ENCODE measurements at places on chromosomes 11 and 22.

DNA sequence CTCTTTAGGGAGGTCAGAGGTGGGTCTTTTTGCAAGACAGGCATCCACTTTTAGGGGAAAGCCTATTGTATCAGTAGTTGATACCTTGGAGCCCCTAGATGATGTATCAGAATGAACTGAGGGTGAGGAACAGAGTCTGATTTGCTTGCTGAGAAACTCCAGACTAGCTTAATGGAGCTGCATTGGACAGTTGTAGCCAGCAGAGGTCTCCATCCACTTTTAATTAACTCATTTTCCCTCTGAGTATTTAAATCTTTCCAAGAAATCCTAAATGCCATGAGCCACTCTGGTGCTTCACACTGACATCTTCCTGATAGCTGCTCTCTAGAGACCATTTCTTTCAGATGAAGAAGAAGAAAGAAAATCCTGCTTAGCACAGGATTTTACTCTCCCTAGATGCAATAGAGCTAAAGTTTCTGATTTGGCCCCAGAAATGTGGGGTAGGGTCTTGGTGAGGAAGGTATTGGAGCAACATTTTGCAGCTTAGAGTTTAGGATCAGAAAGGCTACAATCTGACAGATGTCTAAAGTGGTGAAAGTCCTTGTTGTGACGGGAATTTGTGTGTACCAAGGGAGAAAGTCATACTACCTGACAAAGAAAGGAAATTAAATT, 38.0 kb downstream of the EXT2 start:
- peak; percentile 18 for DNase-seq

DNA sequence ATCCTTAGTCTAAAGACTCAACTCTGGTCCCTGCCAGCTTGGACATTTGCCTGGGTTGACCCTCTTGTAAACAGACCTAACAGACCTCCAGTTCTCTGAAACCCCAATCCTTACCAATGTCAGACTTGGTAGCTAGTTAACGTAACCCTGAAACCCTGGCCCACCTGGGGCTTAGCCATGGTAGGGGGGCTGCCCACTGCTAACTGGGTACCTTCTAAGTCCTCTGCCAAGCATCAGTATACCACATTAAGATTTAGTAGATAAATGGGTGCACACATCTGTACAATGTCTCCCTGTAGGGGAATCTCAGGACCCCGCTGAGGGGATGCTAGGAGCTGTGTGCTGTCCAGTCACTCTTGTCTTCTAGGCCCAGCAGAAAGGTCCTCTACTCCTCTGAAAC, 29.9 kb upstream of the TH start:
- no peak for DNase-seq

DNA sequence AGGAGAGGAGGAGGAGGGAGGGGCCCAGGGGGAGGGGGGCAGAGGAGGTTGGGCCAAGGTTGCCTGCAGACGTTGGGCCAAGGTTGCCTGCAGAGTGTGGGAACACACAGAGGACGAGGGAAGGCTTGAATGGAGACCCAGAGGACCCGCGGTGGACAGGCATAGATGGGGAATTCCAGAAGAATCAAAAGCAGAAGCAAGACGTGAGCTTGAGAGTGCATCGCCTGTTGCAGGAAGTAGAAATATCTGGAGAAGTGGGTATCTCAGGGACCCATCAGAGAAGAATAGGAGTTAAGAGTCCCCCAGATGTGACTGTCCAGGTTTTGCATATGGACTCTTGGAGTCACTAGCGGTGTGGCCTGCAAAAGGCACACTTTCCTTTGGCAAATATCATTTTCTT, 670.2 kb downstream of the TBC1D22A start:
- no peak for DNase-seq

DNA sequence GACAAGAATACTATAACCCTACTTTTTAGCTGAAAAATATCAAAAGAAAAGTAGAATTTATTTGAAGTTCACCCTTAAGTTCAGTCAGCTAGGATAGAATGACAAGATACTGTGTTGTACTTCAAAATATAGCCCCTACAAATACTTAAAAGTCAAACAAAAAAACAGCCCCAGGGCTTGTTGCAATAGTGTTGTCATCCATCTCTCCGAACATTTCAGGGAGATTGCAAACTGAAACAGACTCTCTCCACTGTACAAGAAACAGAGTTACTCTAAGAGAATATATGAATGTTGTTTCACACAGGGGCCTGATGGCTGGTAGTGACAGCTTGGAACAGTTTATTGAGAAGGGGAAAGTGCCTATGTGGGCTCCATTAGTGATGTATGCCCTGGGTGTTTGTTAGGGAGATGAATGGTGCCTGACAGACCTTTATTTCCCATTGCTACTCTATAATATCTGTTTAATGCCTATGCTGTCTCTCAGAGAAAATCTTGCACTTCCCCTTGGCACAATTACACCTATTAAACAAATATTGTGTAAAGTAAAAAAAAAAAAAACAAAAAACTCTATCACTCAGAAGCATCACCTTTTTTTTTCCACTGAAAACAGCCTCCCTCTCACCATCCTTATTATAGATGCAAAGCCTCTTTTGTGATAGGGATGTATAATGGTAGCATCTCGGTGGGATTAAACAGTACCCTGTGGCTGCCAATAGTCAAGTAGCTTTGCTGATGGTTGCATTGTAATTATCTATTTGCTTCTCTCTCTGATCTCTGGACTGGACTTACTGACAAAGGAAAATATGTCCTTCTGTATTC, 506.3 kb upstream of the LUZP2 start:
- DNase-seq: no peak

GRCh38 chr11:12441231-12441861, 64.0 kb downstream of the PARVA start:
- no peak for DNase-seq

DNA sequence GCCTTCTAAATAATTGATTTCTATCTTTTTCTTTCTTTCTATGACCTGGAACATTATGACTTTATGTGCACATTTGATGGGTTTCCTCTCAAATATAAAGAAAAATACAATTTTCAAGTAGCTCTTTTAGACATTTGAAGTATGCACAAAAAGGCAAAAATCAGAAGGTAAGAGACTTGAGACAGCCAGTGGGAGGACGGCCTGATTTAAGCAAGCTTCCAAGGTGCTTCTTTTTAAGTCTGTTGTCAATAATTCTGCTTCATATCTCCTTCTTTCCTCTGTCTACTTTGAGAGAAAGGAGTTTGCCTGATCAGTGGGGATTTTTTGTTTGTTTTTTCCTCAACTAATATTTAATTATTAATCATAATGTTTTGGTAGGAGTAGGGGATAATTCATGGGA, 188.2 kb upstream of the ARHGAP20 start:
- DNase-seq: no peak

- DNase-seq: no peak
These were observed 29.9 kb downstream of the GAL start for GRCh38 chr11:68714060-68714856.

- no peak for DNase-seq
These were observed 321.5 kb downstream of the LARGE1 start for GRCh38 chr22:33598821-33599220.

- DNase-seq: no peak
These were observed 239.3 kb upstream of the POU2AF2 start for GRCh38 chr11:111006227-111006626.

DNA sequence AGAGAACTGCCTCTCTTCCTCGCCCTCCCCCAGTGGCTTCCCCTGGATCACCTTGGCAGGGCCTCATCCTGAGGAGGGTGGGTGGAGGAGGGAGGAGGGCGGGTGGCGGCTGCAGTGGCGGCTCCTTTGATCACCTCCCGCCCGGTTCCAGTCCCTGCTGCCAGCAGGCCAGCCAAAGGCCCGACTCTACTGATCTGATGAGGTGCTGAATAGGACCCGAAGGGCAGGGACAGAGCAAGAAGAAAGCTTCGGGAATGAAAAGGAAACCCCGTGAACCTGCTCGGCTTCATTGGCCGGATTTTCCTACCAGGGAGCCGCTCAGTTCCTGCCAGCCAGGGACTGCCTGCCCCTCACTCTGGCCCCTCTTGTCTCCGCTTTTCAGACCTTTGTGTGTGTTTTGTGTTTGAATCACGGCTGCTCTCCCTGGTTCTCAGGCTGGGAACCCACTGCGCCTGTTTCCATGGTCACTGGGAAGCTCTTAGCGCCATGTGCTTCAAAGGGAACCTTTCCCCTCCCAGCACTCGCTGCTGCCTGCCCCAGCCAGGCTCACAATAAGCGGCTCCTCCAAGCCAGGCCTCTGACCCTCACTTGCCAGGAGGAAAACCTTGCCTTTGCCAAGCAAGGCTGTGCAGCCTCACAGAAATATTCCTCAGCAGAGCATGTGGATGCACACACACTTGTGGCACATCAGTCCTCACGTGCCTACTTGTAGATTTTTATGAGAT, 56.8 kb downstream of the C22orf31 start:
- DNase-seq: no peak

GRCh38 chr22:31248138-31248745, 36.1 kb downstream of the LIMK2 start:
- DNase-seq: peak; percentile 53

DNA sequence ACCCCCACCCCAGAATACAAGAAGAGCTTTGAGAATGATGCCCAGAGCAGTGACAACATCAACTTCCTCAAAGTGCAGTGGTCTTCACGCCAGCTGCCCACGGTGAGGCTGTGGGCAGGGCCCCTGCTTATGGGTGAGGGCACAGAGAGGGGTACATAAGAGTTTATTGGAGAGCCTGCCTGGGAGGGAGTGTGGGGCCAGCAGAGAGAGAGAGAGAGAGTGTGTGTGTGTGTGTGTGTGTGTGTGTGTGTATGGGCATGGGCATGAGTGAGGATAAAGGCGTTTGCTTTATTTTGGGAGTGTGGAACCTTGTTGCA, 9.5 kb downstream of the PHOX2A start:
- DNase-seq: no peak

DNA sequence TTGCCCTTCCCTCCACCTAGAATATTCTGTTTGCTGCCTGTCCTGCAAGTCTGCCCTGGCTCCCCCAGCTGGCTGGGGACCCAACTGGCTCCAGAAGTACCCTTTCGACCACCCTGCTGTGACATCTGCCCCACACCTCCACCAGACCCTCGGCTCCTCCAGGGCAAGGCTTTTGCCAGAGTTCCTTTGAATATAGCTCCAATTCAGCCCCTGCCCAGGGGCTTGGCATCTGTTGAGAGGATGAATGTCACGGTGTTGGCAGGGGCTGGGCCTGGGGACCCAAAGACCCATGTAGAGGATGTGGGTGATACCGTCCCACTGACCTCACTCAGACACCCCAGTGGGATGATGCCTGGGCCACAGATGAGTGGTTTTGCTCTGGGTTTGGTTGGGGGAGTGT, 4.0 kb downstream of the NLRP6 start:
- no peak for DNase-seq

DNA sequence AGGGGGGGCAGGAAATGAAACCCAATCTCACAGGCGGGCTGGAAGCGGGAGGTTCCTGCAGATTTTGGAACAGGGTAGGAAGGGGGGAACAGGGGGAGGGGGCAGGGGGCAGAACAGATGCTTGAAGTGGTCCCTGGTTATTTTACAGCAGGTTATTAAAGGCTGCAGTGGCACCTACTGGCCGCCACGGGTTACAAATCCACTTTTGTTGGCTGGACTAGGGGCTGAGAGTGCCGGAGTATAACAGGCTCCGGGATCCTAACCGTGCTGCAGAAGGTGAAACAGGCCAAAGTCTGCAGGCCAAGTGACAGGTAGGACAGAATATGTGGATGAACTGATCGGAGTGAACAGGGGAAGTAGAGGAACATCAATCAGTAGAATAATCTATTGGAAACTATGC, 2.5 kb downstream of the ROBO3 start:
- DNase-seq: peak; percentile 38

DNA sequence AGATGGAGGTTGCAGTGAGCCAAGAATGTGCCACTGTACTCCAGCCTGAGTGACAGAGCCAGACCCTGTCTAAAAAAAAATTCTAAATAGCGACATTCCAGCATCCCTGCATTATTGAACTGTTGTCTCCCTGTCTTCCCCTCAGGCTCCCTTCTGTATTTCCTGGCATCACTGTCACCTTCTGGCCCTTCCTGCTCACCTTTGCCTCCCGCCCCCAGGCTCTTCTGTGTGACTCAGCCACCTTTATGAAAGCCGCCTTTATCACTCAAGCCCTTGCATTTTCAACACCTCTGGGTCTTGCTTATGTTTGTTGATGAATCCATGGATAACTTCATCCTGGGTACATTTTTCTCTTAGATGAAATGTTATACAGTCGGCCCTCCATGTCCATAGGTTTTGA, 21.1 kb downstream of the UBASH3B start:
- no peak for DNase-seq
